ENCODE measurements at places on chromosomes 7 and 10.

DNA sequence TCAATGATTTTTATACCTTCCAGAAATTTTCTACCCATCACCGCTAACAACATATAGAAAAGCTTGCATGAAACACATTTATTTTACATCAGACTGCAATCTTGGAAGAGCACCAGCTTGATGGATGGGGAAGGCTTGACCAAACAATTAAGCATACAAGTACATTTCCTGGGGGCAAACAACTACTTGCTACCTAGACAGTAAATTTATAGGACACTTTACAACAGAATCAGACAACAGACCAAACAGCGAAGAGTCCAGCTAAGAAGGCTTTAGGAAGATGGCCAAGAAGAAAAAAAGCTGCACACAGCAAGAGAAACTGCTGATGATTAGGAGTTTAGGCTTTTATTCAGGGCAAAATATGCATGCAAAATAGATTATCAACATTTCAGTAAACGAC lies 8.0 kb downstream of the AASS start:
- DNase-seq, result peak; percentile 16

DNA sequence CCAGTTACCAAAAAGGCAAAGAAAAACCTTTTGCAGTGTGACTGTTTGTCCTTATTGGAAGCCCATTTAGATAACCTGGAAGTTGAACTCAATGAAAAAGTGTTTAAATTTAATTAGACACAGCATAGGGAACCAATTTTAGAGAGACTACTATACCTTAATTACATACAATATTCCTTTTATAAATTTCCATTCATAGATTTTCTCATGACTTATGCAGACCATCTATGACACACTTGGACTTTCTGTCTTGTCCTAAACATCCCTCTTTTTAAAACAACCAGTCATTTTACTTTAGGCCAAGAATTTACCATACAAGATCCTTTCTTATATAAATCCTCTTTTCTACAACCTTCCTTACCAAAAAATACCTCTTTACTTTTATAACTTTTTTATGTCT lies 61.6 kb downstream of the MTURN start:
- no peak for DNase-seq

- DNase-seq, result no peak
Measured at GRCh38 chr7:29285444-29285793, 90.8 kb downstream of the CHN2 start.

- no peak for DNase-seq
Measured at GRCh38 chr7:125241548-125241947, 311.9 kb upstream of the POT1 start.

DNA sequence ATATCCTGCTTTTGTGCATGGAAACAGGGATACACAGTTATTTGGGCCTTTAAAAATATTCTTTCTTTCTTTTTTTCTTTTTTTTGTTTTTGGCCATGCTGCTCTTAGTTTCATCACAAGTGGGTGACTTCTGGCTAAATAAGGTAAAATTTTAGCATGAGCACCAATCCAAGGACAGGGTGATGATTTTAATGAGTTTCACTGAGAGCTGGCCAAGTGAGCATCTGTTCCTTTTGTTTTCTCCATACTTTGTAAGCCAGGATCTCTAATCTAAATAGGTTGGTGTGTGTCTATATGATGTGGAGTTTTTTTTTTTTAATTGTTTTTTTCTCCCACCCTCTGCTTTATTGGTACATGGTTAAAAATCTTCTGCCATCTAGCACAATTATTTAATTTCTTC lies 106.8 kb downstream of the POLL start:
- no peak for DNase-seq

DNA sequence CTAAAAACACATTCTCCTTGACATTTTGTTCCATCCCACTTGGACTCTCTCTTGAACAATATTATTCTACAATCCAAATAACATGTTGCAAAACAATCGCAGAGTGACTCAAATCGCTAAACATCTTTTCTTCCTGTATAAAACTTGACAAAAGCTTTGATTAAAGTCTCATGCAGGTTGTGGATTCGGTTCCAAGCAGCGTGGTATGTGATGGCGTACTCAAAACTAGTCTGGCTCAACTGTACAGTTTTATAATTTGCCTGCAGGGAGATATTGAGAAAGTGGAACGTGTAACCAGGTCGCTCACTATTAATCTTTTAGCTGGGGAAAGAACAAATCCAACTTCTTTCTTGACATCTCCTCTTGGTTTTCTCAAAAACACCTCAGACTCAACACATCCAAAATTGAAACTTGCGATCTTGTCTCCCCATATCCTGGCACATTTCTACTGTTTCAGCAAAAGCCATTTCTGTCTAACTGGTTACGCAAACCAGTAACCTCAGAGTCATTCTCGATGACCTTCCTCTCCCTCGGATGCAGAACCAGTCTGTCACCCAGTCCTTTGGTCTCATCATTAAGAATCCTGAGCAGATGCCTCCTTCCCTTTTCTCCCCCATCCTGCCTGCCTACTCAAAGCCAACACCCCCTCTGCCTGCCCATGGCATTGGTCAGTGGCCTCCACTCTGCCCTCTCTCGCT lies 100.1 kb downstream of the CACNB2 start:
- DNase-seq, result no peak

GRCh38 chr7:87082675-87083074 lies 23.2 kb upstream of the ELAPOR2 start:
- DNase-seq, result no peak

DNA sequence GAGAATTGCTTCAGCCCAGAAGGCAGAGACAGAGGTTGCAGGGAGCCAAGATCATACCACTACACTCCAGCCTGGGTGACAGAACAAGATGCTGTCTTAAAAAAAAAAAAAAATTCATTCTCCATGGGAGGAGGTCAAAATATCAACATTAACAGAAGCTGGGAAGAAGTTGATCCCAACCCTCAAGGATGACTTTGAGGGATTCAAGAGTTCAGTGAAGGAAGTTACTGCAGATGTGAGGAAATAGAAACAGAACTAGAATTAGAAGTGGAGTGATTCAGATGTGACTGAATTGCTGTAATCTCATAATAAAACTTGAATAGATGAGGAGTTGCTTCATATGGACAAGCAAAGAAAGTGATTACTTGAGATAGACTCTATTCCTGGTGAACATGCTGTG lies 19.7 kb upstream of the RPEL1 start:
- DNase-seq, result no peak

DNA sequence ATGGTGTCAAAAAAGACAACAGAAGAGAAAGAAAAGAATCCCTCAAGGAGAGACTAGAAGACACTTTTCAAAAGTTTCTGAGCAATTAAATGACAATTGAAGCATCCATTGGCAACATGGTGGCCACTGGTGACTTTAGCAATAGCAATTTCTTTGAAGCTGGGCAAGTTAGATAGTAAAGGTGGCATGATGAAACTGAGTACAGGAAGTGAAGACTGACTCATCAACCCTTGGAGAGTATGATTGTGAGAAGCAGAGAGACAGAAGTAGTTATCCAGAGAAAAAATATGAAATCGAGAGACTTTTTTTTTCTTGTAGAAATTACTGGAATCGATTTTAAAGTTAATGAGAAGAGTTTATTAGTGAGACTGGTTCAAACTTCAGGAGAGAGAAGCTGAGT lies 52.5 kb downstream of the DGKB start:
- no peak for DNase-seq

- DNase-seq, result no peak
Measured at GRCh38 chr7:108464743-108465142, 8.5 kb upstream of the NRCAM start.

DNA sequence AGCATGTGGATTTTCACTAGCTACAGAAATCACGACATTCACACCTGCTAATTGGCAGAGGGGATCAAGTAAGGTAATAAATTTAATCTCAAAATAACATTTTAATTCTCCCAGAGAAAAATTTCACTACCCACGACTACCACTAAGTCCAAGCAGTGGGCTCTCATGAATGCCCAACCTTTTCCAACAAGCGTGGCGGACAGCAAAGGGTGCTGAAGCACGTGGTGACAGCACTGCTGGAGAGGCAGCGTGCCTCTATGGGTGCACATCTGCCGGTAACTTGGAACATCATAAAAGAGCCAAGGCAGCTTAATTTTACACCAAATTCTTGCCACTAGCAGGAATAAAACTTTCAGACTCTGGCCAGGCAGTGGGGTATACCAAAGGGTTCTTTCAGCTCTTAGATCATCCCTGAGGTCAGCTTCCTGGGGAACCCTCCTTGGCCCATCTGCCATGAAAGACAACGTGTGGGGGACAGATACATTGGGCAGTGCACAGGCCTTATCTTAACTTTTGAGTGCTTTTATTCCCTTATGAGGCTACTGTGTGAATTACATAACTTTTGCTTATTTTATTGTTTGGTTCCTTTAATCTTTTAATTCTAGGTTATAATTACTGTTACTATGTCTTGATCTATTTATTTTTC lies 206.7 kb upstream of the KCTD7 start:
- no peak for DNase-seq

- DNase-seq, result peak; percentile 51
Measured at GRCh38 chr10:35464825-35465456, 128.6 kb downstream of the CCNY start.

DNA sequence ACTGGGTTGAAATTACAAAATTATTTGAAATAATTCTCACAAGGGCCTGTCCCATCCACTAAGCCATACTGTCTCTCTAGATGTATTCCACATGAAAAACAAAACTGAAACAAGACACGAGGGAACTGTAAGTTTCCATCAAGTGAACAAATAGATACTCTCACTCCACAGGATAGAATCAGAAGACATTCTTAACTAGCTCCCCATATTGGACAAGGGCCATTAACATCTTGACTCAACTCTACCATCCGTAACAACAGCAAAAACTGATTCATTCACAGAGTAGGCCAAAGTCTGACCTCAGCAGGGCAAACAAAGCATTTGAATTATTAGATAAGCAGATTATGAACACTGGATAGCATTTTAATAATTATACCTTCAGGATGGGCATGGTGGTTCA lies 29.1 kb downstream of the UBE2H start:
- no peak for DNase-seq

DNA sequence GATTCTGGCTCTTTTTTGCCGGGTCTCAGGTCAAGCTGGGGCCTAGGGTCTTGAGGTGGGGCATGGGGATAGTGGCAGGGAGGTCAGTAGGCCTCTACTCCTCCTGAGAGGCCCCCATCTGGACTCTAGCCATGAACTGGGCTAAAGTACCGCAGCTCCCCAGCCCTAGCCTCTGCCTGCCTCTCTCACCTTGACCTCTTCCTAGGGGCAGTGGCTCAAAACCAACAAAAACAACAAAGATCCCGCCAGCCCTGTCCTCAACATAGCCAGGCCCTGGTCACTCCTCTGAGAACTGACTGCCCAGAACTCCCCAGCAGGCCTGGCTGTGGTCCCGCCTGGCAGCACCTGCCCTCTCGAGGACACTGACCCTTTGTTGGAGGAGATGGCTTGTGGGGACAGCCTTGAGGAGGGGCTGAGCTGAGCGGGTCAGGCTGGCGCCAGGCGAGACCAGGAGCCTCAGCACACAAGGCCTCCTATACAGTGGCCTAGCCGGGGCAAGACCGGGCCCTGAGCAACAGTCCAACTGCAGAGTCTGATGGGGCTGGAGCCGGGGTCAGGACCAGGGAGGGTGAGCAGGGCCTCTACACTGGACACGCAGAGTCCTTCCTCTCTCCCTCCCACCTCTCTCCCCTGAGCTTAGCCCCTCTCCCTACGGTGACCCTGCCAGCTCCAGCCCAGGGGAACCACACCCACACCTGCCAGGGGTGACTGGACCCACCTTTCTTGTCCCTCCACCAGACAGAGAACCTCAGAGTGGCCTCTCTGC lies 11.6 kb upstream of the PPIF start:
- DNase-seq, result peak; percentile 98

- no peak for DNase-seq
Measured at GRCh38 chr10:130388746-130389145, 252.6 kb downstream of the GLRX3 start.

GRCh38 chr10:104170610-104171254 lies 48.8 kb downstream of the SFR1 start:
- no peak for DNase-seq

- DNase-seq, result no peak
Measured at GRCh38 chr7:142799437-142799835, 28.7 kb downstream of the PRSS2 start.

- no peak for DNase-seq
Measured at GRCh38 chr7:28409716-28410627, 2.3 kb upstream of the CREB5 start.

All from pons (tissue), 1 donor.